ENCODE measurements at places on chromosomes 5 and 9. TPM values are rescaled to one million over a fixed set of nuclear protein-coding genes. Genes with fewer than 3 reads are reported as not detected.

DNA sequence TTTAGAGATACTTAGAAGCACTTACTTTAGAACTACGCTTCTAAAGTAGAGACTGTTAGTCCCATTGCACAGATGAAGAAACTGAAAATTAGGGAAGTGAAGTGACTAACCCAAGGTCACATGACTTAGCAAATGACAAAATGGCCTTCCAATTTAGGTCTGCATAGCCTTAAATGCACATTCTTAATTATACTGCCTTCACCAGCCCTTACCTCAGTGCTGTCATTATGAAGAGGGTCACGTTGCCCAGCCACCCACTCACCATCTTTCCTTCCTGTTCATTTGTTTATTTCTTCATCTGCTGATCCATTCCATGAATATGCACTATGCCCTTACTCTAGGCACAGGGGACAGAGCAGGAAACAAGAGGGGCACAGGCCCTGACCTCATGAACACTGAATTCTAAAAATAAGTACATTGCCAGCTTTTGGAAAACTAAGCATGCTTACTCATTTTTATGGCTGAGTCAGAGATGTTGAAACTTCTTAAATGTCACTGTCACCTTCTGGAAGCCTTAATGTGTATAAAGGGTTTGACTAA is 8.6 kb downstream of the HAVCR2 start:
- no peak for DNase-seq

GRCh38 chr9:110059461-110059860 is 148.5 kb downstream of the C9orf152 start:
- no peak for DNase-seq

- peak; percentile 21 for DNase-seq
Measured at GRCh38 chr9:112793213-112793810, 42.8 kb downstream of the SNX30 start.

DNA sequence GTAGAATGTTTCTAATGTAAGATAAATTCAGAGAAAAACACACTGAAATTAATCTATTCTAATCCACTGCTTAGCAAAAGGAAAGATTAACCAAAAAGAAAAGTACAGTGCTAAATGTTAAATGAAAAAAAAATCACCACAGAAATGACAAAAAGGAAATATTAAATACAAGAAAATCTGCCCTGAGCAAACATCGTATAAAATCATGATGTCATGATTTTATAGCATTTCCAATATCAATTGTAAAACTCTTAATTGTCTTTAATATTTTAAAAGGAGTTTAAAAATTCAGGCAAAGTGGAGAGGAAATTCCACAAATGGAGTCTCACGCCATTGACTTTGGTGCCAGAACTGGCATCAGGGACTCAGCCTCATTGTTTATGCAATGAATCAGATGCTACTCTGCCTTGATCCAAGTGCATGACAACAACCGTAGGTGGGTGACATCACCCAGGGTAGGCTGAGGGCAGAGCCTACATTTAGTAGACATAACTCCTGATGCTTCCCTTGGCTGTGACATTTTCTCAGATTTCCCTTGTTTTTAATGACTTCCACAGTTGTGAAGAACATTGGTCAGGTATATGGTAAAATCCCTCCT is 696.8 kb downstream of the SEMA5A start:
- no peak for DNase-seq

FAXDC2 gene
- 42.6 TPM for polyA plus RNA-seq
